Neural progenitor cell (in vitro differentiated cells): ENCODE measurements at places on chromosomes 2 and 18. TPM values are rescaled to one million over a fixed set of nuclear protein-coding genes. Genes with fewer than 3 reads are reported as not detected.

DNA sequence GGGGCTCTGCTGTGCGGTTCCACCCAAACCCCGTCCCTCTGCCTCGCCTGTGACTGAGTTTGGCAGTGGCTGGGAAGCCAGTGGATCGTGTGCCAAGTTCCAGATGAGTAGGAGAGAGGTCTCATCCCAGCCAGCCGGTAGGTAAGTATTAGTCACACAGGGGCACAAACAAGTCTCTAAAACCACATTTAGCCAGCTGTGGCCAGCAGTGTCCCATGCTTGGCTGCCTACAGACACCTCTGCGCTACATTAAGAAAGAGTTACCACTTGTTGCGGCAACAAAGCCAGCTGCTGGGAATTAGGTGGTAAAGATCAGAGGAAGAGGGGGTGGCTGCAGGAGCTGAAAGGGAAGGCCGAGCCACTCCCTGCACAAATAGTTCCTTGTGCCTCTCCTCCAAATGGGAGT, 81.2 kb downstream of the GATA6 start:
- peak; percentile 10 for DNase-seq

The SIX2 gene
- 0.12 TPM in 1 of 2 replicates, not detected in the other for total RNA-seq

DNA sequence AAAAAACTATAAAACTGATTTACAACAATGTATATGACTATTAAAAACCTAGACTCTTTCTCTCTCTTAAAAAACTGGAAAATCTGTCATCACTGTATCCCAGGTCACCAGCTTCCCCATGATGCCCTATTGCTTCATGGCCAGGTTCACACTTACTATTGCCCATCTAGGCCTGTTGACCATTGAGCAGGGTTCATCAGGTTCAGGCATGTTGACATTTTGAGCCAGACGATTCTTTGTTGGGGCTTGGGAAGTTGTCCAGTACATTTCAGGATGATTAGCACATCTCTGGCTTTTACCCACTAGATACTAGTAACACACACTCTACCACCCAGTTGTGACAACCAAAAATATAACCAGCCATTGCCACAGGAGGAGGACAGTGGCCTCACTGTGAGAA, 26.9 kb upstream of the RAB27B start:
- DNase-seq, result no peak

DNA sequence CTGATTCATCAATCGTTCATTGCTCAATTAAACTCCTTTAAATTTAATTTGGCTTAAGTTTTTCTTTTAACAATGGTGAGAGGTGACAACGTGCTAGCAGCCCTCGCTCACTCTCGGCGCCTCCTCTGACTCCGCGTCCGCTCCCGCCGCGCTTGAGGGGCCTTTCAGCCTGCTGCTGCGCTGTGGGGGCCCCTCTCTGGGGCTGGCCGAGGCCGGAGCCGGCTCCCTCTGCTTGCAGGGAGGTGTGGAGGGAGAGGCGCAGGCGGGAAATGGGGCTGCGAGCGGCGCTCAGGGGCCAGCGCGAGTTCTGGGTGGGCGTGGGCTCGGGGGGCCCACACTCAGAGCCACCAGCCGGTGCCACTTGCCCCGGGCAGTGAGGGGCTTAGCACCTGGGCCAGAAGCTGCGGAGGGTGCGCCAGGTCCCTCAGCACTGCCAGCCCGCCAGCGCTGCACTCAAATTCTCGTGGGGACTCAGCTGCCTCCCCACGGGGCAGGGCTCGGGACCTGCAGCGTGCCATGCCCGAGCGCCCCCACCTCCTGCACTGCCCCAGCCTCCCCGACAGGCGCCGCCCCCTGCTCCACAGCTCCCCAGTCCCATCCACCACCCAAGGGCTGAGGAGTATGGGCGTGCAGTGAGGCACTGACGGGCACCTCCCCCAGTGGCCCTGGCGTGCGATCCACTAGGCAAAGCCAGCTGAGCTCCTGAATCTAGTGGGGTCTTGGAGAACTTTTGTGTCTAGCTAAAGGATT, 19.6 kb downstream of the ANKMY1 start:
- DNase-seq, result no peak

GRCh38 chr2:209094221-209094620, 329.6 kb upstream of the MAP2 start:
- no peak for DNase-seq

DNA sequence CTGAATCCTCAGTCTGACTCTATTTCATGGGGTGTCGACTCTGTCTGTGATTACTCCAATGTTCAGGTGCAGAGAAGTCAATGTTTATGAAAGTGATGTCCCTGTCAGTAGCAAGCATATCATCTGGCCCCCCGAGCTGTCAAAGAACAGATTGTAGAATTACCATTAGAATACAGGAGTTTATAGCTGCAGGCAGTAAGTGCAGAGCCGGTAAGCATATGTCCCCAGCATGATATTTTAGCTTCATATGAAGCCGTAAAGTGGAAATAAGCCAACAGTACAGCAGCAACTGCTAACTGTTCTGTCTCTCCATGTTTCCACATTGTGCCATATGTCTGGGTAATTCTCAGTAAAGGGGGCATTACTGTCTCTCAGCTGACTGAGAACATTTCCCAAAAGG, 541.8 kb downstream of the SOX11 start:
- DNase-seq, result no peak

GRCh38 chr18:58101291-58101794, 57.3 kb downstream of the NEDD4L start:
- DNase-seq, result peak; percentile 19

DNA sequence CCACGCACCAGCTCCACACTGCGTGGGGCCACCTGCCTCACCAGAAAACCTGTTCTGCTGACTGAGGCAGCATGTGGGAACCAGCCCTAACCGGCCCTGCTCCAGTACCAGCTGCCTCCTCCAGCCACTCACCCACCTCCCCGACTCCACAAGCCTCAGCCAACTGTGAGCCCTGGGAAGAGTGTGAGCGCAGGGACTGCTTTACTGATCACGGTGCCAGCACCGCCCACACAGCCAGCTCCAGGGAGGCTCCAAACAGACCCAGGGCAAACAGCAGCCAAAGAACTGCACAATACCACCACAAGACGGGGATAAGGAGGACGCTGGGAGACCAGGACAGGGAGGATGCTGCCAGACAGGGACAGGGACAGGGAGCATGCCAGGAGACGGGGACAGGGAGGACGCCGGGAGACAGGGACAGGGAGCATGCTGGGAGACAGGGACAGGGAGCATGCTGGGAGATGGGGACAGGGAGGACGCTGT, 28.4 kb downstream of the EIPR1 start:
- no peak for DNase-seq

GRCh38 chr2:205766779-205767359, 84.6 kb downstream of the NRP2 start:
- DNase-seq, result peak; percentile 79

The REG3G gene
- total RNA-seq, result not detected in 2 replicates

DNA sequence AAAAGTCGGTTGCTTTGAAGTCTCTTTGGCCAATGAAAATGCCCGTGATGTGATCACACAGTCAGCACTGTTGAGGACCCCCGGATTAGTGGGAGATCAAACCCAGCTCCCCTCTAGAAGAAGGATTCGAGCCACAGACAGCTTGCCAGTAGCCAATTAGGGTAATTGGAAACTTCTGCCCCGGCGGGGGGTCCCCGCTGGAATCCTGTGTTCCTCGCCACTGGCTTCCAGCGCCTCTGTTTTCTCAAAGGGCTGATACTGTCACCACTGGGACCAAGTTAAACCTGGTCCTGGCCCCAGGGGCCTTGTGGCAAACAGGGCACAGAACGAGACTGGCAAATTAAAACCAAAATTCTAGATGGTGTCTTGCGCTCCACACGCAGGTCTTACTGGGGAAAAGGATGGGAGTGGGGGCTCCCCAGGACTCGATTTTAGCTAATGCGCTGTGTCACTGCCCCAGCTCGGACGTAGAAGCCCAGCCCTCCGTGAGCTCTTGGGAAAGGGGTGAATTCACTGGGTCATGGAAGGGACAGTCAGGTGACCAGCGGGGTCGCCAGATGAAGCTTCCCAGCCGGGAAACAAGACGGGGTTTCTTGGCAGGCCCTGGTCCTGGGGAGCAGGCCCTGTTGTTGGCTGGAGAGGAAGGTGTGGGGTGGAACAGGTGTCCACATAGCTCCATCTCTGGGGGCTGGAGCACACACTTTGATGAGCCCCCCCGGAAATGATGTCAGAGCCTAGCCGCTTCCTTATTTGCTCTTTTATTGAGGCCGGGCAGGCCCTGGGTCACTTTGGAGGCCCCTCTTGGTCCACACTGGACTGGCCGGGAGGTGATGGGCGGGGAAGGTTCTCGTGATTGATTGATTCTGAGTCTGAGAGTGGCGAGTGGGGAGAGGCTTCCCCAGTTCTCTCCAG, 90.2 kb downstream of the SMAD7 start:
- peak; percentile 88 for DNase-seq

DNA sequence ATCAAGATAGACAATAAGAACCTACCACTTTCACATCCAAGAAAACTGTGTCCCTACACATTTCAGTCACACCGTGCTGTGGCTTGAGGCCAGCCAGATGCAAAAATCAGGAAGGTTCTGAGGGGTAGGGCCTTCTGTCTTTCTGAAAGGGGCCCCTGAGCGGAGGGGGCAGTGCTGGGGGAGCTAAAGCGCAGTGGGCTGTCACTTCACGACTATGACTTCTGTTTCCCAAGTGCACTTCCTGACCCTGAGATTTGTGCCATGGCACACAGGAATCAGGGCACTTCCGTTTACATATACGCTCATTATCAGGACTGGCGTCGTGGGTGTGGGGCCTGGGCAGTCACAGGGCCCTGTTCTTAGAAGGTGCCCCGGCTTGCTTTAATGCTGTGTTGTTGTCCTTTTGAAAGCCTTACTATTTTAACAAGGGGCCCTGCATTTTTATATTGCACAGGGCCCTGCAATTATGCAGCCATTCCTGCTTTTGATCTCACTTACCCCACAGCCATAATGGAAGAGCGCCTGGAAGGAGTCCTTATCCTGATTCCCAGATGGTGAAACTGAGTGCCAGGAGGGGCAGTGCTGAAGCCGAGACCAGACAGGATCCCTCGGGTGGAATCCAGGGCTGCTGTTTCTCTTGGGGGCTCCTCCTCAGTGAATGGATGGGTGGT, 620 bp downstream of the NGEF start:
- DNase-seq, result no peak

- DNase-seq, result no peak
Observed at GRCh38 chr2:205465791-205466190, 216.5 kb upstream of the NRP2 start.

DNA sequence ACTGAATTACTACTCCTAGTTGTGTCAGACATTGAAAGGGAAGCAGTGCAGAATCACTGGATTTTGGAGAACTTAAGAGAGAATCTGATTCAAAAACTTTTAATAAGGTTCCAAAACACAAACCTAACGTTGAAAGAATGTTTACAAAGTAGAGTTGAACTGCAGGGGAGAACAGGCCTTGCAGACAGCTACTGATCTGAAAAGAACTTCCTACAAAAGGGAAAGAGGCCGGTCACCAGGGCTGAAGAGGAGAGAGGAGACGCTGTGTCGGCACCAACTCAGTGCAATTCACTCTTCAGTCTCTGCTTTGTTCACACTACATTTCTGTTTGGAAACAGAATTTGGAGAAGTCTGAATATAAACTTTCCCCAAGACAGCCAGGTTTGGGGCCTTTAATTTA, 124.0 kb downstream of the GAREM1 start:
- DNase-seq, result peak; percentile 75

DNA sequence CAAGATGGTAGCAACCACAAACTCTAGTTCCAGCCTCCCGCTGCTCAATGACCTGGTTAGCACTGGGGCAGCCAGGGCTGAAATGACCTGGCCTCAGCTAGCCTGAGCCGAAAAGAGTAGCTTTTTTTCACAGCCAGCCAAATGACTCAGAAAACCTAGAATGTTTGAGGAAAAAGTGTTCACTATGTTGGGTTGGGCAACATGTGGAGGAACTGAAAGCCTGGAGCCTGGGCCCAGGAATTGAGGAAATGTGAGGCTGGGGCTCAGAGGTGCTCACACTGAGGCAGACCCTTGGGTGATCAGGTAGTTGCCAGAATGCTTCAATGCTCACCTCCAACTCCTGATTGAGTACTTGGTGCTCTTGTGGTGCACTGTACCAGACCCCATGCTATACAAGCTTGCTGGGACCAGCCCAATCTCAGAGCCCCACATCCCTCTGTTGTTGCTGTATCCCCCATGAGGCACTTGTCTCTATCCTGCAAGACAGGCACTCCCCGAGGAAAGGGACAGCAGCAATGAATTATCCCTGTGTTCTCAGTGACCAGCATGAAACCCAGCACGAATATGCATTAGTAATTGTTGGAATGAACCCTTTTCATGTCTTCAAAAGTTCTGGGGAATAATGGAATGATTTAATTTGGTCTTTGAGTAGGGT, 116.2 kb downstream of the USP34 start:
- DNase-seq, result no peak

The NYAP2 gene
- total RNA-seq, result 0.07 TPM in 1 of 2 replicates, not detected in the other

The VWA3B gene
- total RNA-seq, result not detected in 2 replicates

DNA sequence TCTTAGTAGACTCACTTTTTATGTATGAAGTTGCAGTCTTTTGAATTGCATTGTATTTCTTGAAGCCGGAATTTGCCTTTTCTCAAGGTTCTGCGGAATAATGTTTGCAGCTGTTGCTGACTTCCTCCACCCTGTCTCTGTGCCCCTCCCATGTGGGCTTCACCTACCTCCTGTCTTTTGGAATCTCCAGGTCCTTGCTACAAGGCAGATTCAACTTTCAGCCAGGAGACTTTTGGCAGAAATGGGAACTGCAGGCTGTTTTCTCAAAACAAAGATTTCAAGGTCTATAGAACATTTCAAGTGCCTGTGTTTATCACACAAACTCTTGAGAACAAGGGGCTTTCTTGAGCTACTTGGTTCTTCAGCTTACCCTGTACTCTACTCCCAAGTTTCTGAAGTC, 25.6 kb downstream of the ZNF236 start:
- DNase-seq, result peak; percentile 27
